ENCODE measurements at places on chromosomes 7 and 10.

DNA sequence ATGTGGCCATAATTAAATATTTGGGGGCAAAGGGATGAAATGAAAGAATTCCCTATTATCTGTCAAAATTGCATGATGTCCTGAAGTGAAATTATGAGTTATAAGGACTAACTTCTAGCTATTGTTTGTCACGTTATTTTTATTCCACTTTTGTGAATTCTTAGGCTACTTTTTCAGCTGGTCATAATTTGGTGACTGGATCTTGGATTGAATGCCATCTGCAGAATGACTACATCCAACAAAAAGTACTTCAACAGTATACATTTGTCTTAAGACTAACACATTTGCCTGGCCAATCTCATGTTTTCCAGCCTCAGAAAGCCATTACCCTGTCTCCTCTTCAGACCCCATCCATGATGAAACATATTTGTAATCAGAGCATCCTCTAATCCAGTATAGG is 48.1 kb upstream of the WNT16 start:
- no peak for DNase-seq

- no peak for DNase-seq
Measured at GRCh38 chr10:7424919-7425318, 14.1 kb upstream of the SFMBT2 start.

DNA sequence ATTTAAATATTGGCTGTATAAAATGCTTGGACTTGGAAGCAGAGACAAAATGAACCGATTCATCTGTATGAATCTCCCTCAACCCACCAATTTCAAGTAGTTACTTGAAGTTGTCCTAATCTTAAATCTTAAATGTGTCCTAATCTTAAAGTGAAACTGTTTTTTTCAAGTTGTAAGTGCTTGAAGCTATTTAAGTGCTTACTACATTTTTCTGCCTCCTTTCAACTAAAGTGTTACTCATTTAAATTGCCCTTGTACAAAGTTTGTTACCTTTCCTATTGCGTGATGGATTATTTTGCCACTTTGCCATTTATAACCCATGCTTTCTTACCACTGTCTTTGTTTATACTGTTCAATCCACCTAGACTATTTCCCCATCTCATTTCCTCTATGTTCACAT is 2.8 kb downstream of the BCAP29 start:
- DNase-seq: no peak

- peak; percentile 98 for DNase-seq
Measured at GRCh38 chr7:157404845-157405481, 68.2 kb downstream of the DNAJB6 start.

DNA sequence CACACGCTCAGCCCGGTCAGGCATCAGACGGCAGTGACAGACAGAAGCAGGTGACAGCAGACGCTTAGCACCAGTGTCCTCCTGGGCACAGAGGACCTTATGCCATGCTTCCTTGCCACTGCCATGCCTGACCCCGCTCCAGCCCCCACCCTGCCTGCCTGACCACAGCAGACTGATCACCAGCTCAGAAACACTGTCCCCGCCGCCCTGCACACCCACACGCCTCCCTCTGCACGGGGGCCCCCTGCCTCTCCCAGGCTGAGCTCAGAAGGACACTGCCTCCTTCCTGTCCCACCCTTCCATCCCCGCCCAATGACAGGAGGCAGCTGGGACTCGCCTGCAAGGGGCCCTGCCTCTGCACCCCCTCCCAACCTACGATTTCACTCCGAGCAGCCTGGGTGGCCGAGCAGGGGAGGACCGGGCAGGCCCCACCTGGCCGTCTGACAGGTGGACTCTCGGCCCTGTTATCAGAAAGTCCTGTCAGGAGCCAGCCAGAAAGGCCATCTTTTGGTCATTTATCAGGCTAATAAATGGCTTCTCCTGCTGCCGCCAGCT is 183.4 kb downstream of the ELFN1 start:
- no peak for DNase-seq

DNA sequence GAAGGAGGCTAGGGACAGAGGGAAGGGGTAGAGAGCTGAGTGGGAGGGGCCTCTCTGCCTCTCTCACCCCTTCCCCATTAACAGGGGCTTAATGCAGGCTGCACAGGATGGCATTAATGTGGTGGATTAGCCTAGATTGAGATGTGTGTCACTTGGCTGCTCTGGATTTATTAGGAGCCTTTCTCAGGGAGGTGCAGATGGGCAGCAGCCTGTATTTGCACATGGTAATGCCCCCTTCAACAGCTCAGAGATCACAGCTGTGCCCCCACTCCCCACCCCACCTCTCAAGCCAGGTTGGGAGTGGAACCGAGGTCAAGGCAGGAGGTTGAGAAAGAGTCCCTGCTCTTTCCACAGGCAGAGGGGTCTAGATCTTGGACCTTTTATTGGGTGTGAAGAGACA is 7.3 kb downstream of the PITX3 start:
- DNase-seq: no peak

GRCh38 chr7:139246905-139247304 is 15.9 kb downstream of the UBN2 start:
- peak; percentile 68 for DNase-seq

GRCh38 chr7:118369987-118370386 is 145.5 kb downstream of the ANKRD7 start:
- no peak for DNase-seq

DNA sequence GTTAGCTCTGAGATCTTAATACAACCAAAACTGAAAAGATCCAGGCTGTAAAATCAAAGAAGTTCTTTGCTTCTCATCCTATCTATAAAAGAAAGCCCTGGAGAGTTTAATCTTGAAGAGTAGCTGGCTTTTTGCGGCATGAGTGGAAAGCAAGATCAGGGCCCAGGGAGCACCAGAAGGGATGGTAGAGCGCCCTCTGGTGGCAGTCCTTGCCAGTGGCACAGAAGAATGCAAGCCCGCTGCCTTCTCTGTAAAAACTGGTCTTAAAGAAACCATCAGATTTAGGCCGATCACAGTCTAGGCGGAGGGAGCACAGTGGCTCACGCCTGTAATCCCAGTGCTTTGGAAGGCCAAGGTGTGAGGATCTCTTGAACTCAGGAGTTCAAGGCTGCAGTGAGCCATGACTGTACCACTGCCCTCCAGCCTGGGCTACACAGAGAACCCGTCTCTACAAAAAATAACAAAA is 35.6 kb downstream of the CPN1 start:
- DNase-seq: peak; percentile 91

DNA sequence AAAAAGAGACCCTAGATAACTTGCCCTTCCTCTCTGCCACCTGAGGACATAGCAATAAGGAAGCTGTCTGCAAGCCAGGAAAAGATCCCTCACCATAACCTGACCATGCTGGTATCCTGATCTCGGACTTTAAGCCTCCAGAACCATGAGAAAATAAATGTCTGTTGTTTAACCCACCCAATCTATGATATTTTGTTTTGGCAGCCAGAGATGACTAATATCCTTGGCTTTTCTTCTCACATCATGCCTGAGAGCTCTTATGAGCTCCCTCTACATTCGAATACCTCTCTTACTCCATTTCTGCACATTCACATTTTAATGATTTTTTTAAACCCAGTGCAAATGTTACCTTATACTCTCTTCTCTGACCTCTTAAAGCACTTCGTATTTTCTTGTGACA is 214.0 kb upstream of the CHRM2 start:
- peak; percentile 3 for DNase-seq

- DNase-seq: no peak
Measured at GRCh38 chr7:44266526-44266925, 58.9 kb downstream of the CAMK2B start.

GRCh38 chr10:133022776-133023100 is 65.0 kb upstream of the ADGRA1 start:
- peak; percentile 3 for DNase-seq

- no peak for DNase-seq
Measured at GRCh38 chr10:6082496-6083395, 6.1 kb upstream of the RBM17 start.

- DNase-seq: no peak
Measured at GRCh38 chr10:112280205-112280921, 2.8 kb upstream of the TECTB start.

- peak; percentile 29 for DNase-seq
Measured at GRCh38 chr7:123624527-123625183, 23.0 kb downstream of the ASB15 start.

- DNase-seq: peak; percentile 59
Measured at GRCh38 chr10:103542764-103543616, 49.5 kb downstream of the NEURL1 start.

DNA sequence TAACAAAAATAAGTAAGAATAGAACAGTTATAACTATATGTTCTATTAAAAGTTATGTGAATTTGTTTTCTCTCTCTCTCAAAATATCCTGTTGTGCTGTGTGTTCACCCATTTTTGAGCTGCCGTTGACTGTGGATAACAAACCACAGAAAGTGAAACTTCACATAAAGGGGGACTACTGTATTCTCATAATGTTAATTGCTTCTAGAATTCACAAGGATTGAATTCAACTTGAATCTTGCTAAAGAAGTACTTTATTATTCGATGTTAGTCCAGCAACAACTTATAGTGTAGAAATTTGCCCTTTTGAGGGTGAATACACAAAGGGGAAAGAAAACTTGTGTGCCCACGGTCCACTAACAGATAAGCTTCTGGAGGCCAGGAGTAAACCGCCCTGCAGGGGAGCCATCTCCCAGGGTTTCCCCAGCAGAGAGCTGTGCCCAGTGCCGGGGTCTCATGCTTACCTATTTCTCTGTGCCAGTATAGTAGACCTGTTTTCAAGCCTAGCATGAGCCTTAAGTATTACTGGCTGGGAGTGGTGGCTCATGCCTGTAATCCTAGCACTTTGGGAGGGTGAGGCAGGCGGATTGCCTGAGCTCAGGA is 87.1 kb downstream of the KAT6B start:
- DNase-seq: no peak

DNA sequence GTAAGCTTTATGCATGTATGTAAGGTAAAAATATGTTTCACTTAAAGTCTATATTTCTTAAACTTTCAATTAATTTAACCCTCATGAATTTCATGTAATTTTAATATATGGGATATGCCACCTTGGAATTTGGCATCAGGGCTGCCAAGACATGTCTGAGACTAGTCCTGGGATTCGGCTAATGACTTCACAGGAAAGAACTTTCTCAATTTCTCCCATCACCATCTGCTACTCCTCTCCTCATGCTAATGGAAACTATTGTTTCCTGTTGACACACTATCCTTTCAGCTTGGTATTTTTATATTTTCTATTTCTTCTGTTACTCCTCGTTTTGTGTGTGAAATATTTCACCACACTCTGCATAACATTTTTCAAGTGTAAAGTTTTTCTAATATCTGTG is 205.9 kb downstream of the ARL4A start:
- peak; percentile 50 for DNase-seq

DNA sequence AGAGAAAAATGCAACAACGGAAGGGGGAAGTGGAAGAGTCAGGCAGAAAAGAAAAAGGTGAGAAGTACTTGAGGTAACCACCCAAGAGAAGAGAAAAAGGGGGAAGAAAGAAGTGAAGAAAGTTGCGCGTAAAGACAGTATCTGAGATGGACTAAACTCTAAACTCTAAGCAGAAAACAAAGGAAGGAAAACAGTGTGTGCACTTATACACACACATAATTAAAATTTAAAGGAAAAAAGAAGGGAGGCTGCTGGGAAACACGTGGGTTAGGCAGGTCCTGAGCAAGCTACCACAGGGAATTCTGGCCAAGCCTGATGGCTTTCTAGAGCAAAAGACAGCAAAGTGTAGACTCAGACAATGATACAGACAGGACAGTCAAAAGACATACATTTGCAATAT is 78.0 kb downstream of the UBE2H start:
- DNase-seq: no peak

DNA sequence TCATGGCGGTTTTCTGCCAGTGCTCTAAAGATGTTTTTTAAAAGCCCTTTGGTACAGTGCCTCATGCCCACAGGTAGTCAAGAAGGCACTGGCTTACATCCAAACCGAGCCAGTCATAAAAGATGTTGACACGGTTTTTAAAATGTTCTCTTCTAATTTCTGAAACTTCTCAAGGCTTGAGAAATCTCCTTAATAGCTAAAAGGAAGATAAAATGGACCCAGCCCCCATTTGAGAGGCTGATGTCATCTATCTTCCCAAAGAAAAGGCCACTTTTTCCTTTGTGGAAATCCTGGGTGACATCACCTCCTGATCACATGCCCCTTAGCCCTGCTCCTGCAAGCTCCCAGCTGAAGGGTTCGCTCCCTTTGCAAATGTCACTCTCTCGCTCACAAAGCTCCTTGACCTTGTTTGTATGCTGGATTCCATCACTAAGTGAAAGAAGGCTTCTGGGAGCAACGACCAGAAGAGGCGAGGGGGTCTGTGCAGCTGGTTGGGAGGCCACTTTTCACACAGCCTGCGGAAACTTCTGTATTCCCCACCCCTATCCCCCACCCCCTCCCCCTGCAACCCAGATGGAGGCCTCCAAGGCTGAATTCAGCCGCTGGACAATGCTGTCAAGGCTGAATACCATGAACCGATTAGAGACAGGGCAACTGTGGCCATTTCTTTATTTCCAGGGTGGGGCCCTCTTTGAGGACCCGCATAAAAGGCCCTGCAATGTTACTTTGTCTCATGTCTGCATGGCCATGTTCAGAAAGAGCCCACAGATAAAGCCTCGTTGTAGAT is 122.8 kb downstream of the CUBN start:
- peak; percentile 69 for DNase-seq

DNA sequence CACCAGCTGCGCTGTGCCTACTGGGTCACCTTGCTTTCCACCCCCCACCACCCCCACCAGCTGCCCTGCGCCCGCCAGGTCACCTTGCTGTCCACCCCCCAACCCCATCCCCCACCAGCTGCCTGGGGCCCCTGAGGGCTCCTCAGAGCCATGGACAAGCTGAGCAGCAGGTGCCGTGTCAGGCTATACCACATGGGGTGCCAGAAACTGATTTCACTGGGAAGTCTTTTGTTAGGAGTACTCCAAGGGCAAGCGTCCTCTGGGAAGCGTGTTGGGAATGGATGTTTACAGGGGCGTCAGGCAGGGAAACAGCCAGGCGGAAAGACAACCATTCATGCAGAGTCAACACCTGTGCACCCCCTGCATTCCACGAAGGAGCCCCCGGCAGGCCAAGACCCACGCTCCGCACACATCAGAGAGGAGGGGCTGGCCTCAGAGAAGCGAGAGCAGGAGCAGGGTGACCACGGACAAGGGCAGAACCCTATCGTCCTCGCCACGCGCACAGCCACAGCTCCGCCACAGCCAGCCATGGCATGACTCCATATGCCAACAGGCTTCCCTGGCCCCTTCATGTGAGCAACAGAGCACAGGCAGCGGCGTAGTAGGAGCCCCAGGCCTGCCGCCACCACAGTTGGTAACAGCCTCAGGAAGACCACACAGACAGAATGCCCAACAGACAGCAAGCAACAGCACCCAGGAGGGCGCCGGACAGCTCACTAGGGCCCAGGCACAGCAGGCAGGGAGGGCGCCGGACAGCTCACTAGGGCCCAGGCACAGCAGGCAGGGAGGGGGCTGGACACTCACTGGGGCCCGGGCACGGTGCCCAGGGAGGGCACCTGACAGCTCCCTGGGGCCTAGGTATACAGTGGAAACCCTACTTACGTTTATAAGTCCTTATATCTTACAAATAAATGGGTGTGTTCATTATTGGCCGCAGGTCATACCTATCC is 180.8 kb downstream of the MAD1L1 start:
- no peak for DNase-seq

GRCh38 chr7:117216436-117217069 is 106.3 kb downstream of the WNT2 start:
- DNase-seq: no peak
